ENCODE measurements at places on chromosomes 7 and 10.

DNA sequence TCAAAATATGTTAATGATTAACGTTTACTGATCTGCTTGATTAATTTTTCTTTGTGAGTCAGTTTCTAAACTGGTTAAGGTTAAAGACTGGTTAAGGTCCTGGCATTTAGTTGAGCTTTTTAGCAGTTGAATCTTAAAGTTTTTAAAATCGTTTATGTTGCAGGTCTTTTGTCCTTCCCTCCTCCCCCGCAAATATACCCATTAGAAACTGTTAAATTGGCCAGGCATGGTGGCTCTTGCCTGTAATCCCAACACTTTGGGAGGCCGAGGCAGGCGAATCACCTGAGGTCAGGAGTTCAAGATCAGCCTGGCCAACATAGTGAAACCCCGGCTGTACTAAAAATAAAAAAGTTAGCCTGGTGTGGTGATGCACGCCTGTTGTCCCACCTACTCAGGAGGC, 100.9 kb downstream of the PODXL start:
- no peak for DNase-seq

DNA sequence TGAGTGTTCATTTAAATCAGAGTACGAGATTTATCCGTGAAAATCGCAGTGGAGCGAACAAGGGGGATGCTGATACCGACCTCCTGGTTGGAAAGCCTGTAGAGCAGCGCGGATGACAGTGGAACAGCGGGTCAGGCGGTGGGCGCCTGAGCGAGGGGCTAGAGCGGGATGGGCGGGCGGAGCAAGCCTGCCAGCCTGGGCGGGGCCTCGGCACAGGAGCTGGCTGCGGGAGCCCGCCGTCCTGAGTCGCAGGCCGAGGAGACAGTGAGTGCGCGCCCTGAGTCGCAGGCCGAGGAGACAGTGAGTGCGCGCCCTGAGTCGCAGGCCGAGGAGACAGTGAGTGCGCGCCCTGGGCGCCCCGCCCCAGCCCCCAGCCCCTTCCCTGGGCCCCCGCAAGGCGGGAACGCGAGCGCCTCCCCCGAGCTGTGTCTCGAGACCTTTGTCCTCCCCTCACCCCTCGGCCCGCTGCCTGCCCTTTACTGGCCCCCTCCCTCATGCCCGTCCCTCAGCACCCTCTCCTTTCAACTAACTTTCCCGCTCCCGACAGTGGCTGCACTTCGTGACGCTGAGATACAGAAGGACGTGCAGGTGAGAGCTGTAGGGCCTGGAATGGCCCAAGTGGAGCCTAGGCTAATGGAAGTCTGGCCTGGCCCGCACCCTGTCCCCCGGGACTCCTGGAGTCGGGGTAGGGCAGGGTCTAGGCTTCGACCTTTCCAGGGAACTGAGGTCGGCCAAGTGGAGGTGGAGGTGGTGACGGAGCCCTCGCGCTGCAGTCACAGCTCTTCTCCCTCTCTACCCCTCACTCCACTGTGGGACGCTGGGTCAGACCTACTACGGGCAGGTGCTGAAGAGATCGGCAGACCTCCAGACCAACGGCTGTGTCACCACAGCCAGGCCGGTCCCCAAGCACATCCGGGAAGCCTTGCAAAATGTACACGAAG, at the start of gene AS3MT:
TSS of gene AS3MT (plus strand) at position 213 of the 941 bp plus-strand sequence. CDS start at position 336, 123 bp downstream.
- DNase-seq = peak; percentile 1

GRCh38 chr10:103576862-103577261, 83.4 kb downstream of the NEURL1 start:
- no peak for DNase-seq

DNA sequence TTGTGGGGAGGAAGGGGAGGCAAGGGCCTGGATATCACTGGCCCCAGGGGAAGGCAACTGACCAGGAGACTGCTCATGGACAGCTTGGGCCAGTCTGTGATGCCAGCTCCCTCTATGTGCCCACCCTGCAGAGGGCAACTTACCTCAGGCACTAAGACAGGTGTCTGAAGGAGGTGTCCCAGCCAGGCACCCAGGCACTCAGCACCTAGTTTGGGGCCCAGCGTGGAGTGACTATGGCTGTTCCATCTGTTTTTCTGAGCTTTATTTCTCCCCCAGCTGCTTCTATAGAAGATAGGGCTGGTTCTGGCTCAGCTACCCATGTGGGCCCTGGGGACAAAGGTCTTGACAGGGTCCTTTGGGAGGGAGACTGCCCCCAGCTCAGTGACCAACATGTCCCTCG, 150.6 kb upstream of the PCBD1 start:
- DNase-seq = no peak
